Activated B cell treated with CpG ODN at 0.5 μM for 24 hours (primary cell): ENCODE measurements at places on chromosomes 7 and 10. TPM values are rescaled to one million over a fixed set of nuclear protein-coding genes. Genes with fewer than 3 reads are reported as not detected.

Gene LRRC18
- total RNA-seq: not detected in 2 replicates

DNA sequence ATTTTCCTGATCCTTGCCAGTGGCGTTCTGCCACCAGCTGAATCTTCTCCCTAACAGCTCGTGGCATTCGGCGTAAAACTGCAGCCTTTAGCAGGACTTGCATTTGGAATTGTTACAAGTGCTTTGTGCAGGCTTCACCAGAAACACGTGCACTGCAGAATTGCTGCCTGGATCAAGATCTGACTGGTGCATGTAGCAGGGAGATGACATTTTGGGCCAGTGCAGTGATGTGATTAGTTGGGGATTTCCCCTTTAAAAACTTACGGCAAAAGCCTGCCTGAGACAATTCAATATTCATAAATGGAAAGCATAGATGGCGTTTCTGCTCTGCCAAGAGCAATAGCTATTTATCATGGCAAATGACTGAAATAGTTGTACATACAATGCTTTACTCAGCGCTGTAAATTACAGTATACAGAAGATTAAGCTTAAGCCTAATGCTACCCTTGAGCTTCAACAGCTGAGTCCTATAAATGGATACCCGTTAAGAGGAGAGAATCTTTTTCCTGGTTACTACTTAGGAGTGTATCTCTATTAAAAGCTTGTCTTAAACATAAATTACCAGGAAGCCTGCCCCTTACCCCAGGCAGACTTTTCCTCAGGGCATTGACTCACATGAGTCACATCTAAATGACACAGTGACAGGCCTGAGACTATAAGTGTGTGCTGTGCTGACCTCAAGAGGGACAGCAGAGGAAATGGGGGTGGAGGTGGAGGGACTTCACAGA lies 106.3 kb downstream of the ATXN7L1 start:
- peak overlapping the region; percentile 66 for H3K4me3 ChIP-seq
- H3K36me3 ChIP-seq: no peaks in the 10 kb centered on the region
- peak overlapping the region; percentile 80 for H3K27ac ChIP-seq
- no peak for DNase-seq
- no peaks in the 10 kb centered on the region for H3K27me3 ChIP-seq
- H3K4me1 ChIP-seq: peaks cover 49% of the 10 kb centered on the region

- H3K27ac ChIP-seq: no peak overlapping the region
- no peaks in the 10 kb centered on the region for H3K36me3 ChIP-seq
- peaks cover 5% of the 10 kb centered on the region for H3K4me1 ChIP-seq
- no peak overlapping the region for H3K4me3 ChIP-seq
Measured at GRCh38 chr7:88040694-88041093, 106.6 kb downstream of the ADAM22 start.

DNA sequence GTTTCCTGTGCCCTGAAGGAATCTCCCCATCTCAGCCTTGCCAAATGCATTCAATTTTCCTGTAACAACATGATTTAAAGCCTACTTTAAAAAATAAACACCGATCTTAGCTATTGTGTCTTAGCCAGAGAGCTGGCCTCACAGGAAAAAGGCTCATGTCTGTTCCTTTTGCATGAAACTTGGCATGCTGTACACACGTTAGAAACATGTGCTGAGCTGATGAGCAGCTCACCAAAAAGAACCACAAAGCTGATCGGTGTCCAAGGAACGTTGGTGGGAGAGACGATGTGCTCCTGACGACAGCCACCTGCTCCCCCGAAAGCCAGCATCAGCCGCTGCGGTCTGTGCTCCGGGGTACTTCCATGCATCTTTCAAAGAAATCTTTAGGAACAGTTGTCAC lies 135.9 kb downstream of the ADARB2 start:
- no peak for DNase-seq
- no peaks in the 10 kb centered on the region for H3K4me1 ChIP-seq
- no peak overlapping the region for H3K27ac ChIP-seq
- no peaks in the 10 kb centered on the region for H3K36me3 ChIP-seq

DNA sequence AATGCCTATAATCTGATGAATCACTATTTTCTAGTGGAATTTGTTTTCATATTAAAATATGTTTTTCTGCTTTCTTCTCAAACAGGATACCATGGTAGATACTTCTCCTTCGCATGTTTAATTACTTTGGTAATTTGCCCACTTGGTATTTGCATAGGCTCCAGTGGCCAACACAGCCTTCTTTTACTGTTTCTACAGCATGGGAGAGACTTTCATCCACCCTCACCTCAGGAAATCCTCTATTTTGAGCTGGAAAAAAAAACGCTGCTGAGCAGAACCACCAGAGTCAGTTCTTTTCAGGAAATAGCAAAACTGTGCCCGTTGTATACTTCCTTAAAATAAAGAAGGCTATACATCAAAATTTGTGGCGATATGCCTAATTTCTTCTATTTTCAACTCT lies 213.3 kb downstream of the MDFIC start:
- H3K27ac ChIP-seq: no peak overlapping the region
- H3K4me3 ChIP-seq: no peak overlapping the region
- H3K27me3 ChIP-seq: no peaks in the 10 kb centered on the region
